AG04449 (cell line): ENCODE measurements at places on chromosomes 3 and 15.

GRCh38 chr15:87573534-87573933, 683.0 kb downstream of the NTRK3 start:
- no peak for DNase-seq

- DNase-seq: no peak
Measured at GRCh38 chr3:10628891-10629670, 123.7 kb upstream of the ATP2B2 start.

DNA sequence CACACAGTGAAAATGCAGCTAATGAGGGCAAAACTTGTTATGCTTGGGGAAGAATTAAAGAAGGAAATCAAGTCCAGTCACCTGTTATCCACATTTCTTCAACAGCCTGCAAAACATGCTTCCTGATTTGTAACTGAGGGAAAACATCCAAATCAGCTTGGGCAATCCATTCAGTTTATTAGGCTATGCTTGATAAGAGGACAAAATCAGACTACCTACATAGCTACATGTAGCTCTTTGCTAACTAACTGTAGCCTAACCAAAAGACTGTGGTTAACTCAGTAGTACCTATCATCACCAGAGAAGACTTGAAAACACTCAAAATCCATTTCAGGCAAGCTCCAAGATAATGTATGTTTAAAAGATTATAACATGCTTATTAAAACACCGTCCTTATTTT, 436.4 kb downstream of the SHQ1 start:
- DNase-seq: no peak

- DNase-seq: peak; percentile 54
Measured at GRCh38 chr3:12400616-12401194, 83.6 kb upstream of the TSEN2 start.

DNA sequence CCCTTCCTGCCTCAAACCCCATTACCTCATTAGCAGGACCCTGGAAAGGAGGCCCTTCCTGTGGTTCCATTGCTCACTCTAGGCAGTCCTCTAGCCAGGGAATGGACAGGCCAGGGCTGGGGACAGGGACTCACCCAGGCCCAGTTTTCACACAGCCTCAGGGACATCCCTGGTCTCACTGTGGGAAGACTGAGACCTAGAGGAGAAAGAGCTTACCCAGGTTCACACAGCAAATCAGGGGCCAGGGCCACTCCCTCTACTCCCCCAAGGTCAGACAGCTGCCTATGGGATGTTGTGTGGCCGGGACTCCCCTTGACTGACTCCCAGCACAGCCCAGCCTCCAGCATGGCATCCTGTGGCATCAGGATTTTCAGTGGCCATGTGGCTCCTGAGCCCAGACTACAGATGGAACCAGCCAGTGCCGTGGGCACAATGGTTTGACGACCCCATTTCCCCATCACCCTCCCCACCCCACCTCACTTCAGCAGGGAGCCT, 49.3 kb downstream of the ADAMTS7 start:
- no peak for DNase-seq

- DNase-seq: no peak
Measured at GRCh38 chr3:169865176-169865767, 4.5 kb downstream of the LRRC31 start.

GRCh38 chr3:52393131-52393807, 51.6 kb downstream of the SEMA3G start:
- DNase-seq: no peak

- no peak for DNase-seq
Measured at GRCh38 chr3:154430014-154430413, at the start of gene GPR149. Gene GPR149 (minus strand): TSS chr3:154430190. CDS start chr3:154429615, 575 bp downstream.

GRCh38 chr15:35477312-35478262, 68.4 kb downstream of the DPH6 start:
- no peak for DNase-seq

DNA sequence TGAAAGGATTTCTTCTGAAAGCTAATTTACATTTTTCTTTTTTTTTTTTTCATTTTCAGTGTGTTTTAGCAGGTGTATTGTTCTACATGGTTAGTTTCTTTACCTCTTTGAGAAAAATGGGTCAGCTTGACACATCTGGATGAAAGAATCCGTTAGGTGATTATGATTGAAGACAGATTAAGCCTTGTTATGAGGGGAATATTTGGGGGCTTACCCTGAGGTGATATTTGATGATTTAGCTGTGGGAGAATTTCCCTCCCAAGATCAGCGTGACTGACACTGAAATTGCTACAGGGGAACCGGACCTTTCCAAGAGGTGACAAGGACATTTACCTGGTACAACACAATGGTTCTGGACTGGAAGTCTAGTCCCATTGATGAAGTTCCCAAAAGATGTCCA, 147.5 kb downstream of the NFKBIZ start:
- DNase-seq: no peak
